Stimulated activated CD4-positive, alpha-beta T cell treated with anti-CD3 and anti-CD28 coated beads, Interleukin-15, amount 100 ng/mL, for 1 hour (primary cell): ENCODE measurements at places on chromosomes 6 and 20.
A peak's percentile ranks its signal among the peaks of the same experiment; 100 is the strongest.

GRCh38 chr6:130457605-130458004 is 91.8 kb downstream of the TMEM200A start:
- DNase-seq: no peak

DNA sequence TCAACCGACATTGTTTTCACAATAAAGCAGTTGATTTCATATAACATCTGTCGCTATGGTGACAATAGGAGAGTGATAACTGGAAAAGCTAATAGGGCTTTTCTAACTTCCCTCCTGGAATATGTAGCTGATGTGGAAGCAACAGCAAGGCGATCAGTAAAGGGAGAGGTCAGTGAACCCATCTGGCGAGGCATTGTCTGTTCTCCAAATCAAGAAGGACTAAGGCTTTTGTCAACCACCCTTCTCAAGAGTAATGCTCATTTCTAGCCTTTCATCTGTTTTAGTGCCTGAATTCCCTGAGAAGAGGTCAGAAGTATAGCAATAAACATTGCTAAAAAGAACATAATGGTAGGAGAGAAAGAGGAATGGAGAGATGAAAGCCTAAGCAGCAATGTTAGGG is 201.3 kb downstream of the AKAP7 start:
- DNase-seq: no peak

GRCh38 chr20:62405108-62405980 is 1.7 kb downstream of the CABLES2 start:
- no peak for DNase-seq

- no peak for DNase-seq
These were observed 44.7 kb upstream of the GRM4 start for GRCh38 chr6:34190504-34191122.

DNA sequence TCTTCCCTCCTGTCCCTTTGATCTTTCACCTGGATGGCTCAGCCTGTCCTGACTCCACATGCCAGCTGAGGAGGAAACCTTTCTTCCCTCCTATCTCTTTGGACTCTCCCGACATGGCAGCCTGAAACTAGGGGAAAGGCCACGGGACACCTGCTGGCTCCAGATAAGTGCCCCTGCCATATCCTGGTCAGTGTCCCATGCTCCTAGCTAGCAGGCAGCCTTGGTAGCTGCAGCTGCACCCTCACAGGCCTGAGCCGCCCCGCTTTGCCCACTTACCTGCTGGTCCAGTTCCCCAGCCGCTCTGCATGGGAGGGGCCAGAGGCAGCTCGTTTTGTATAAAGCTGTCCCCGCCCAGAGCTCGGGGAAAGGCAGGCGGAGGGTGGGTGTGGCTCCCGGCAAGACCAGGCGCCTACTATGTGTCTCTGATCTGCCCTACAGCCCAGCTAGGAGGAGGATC is 7.4 kb upstream of the SLC52A3 start:
- DNase-seq: no peak

GRCh38 chr6:83976037-83976755 is 57.4 kb upstream of the MRAP2 start:
- no peak for DNase-seq

DNA sequence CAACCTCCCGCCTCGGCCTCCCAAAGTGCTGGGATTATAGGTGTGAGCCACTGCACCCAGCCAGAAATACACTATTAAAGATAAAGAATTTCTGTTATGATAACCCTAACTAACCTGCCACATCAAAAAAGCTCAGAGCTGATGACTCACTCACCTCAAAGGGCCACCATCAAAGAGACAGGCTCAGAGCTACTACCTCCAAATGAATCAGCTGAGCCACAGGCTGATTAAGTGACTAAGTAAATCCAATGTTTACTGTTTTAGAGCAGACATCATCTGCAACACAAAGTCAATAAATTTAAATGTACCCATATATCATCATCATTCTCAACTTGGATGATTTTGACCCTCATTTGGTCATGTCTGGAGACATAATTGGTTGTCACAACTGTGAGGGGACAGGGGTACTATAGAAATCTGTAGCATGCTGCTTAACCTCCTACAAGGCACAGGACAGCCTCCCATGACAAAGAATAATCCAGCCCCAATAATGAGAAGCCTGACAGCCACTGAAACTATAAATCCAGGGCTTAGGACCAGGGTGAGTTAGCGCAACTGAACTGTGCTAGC is 106.5 kb downstream of the ATP9A start:
- no peak for DNase-seq

- peak; percentile 28 for DNase-seq
These were observed 18.3 kb downstream of the HIVEP2 start for GRCh38 chr6:142926494-142927270.

- no peak for DNase-seq
These were observed 504.0 kb upstream of the SPTLC3 start for GRCh38 chr20:12504779-12505178.

GRCh38 chr6:15569035-15569995 is 93.5 kb downstream of the DTNBP1 start:
- no peak for DNase-seq

DNA sequence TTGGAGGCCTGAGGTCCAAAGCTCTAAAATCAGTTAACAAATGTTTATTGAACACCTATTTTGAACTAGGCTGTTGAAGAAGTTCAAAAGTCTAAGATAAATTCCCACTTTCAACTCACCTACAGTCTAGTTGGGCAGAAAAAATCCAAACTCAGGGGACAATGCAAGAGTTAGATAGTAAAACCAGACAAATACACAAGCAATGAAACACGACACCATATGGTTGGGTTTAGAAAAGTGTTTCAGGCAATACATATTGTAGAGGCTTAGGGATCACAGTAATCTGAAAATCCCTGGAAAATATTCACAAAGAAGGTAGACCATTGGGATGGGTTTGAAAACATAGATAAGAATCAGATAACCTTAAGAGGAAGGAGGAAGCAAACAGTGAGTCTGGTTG is 1.3 kb upstream of the CARMIL1 start:
- DNase-seq: no peak

DNA sequence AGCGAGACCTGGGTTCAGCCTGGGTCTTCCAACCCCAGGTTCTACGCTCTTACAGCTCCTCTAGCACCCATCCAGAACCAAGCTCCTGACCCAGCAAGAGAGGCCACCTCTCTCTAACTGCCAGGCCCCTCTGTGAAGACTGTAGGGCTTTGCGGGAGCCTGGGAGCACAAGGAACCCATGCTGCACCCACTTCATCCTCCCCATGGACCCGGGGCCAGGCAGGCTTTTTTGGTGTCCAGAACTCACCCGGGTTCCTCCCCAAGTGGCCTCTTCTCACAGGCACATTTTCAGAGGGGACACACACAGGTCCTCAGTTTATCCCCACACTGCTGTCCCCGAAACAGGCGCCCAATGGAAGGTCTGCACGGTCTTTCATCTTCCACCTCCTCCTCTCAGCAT is 145.9 kb downstream of the SYNDIG1 start:
- no peak for DNase-seq

DNA sequence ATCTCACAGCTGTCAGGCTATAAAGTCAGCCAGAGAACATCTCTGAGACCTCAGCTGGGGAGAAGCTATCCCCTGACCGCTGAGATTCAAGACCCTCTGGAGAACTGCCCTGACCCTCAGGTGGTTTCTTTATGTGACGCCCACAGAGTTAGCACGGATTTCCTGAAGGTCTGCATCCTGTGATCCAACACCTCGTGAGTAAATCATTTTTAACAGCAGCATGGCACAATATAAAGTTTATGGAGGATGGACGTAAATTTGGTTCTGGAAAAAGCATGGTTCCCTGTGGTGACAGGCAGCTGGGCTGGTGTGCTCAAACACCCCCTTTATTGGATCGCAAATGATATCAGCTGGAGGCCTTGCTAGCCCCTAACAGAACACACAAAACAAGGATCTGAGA is 25.3 kb upstream of the TRAF3IP2 start:
- DNase-seq: no peak

GRCh38 chr6:121040831-121041230 is 293.4 kb downstream of the TBC1D32 start:
- no peak for DNase-seq

DNA sequence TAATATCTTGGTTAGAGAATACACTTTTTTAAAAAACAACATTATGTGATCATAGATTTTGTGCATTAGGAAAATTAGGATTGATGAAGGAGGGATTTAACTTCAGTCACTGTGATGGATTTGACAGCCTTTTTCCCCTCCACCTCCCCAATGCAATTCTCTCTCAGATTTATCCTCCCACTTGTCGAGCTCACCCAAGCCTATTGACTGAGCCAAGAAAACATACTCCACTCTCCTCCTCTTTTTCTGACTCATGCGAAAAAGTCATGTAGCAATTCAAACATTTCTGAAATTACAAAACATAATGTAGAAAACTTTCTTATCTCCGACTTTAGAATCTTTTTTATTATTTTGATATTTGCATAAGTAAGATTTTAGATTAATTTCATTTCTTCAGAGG is 24.1 kb downstream of the KLHL32 start:
- DNase-seq: no peak

DNA sequence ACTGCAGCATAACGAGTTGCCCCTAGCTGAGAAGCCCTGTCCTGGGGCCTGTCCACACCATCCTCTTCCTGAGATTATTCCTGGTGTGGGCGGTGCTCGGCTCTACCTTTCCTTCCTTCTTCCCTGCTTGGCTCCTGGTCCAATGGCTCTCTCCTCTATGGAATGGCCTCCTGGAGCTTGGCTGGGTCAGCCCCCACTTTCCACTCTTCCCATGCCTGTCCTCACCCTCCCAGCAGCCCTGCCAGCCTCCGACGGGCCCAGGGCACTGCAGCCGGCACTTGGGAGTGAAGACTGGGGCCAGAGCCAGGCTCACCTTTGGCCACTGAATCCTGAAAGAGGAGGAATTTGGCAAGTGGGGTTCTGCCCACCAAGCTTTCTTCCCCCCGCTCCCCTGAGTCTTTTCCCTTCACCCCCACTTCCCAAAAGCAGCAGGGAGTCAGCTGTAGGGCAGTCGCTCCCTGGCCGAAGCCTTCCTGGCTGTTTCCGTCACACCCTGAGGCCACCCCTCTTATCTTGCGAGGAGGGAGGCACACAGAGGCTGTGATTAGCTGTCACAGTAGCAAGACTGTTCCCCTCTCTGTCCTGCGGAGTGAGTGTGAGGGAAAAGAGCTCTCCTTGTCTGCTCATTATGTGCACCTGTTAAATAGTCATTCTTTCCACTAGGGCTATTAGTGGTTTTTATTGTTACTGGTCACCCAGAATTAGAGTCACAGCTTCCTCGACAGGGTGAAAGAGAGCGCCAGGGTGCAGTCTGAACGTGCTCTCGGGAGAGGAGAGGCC is 6.3 kb upstream of the CDSN start:
- DNase-seq: no peak

GRCh38 chr20:44997171-44997570 is 30.9 kb downstream of the STK4 start:
- DNase-seq: no peak

GRCh38 chr6:131952886-131953509 is 1.8 kb upstream of the CCN2 start:
- DNase-seq: no peak

DNA sequence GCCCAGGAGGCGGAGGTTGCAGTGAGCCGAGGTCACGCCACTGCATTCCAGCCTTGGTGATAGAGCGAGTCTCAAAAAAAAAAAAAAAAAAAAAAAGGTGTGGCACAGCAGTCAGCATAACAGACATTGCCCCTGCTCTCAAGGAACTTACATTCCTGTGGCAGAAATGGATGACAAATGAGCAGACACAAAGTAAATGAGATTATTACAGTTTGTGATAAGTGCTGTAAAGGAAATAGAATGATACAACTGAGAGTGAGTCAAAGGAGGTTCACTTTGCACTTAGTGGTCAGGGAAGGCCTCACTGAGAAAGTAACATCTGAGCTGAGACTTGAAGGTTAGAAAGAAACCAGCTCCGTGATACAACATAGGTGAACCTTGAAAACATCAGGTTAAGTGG is 36.4 kb downstream of the CEP250 start:
- no peak for DNase-seq

DNA sequence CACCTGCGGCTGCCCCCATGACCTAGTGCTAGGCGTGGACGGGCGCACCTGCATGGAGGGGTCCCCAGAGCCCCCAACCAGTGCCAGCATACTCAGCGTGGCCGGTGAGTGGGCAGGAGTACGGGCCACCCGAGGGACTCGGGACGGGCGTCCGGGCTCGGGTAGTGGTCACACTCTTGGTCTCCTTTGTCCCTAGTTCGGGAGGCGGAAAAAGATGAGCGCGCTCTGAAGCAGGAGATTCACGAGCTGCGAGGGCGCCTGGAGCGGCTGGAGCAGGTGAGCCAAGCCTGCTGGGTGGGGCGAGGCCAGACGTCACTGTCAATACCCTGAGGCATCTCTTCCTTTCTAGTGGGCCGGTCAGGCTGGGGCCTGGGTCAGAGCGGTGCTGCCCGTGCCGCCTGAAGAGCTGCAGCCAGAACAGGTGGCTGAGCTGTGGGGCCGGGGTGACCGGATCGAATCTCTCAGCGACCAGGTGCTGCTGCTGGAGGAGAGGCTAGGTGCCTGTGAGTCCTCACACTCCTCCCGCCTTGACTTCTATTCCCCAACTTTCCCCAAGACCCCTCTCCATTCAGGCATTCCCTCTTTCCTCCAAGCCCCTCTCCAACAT is 2.9 kb downstream of the EGFL8 start:
- no peak for DNase-seq

- DNase-seq: no peak
These were observed 20.7 kb upstream of the RREB1 start for GRCh38 chr6:7087066-7087465.

DNA sequence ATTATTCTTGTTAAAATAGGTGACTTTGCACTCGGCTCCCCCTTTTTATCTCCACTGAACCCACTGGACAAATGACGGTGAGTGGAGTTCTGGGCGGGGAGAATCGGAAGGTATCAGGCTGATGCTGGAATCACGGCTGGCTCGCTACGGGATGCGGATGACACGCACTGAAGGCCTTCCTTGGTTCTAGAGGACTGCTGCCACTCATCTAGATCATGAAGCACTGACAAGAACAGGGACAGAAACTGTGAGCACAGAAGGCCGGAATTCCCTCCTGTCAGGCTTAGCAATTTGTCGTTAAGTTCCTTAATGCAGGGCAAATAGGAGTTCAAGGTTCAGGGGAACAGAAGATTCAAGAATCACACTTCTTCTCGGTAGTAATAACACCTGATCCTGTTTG is 89.9 kb upstream of the MPC1 start:
- DNase-seq: no peak
